ENCODE measurements at places on chromosomes 13 and 19. TPM values are rescaled to one million over a fixed set of nuclear protein-coding genes. Genes with fewer than 3 reads are reported as not detected.

Gene MAST1
- 0.18 TPM for total RNA-seq

Gene EPSTI1
- 2.8 TPM for total RNA-seq

Gene COL4A2
- 290 TPM for total RNA-seq

Gene KASH5
- not detected for total RNA-seq

Gene ZNF177
- 1.4 TPM for total RNA-seq

Gene ZIM2
- not detected for total RNA-seq

Gene UGGT2
- 45.2 TPM for total RNA-seq

Gene GDF15
- total RNA-seq, result 102 TPM

Gene NKG7
- not detected for total RNA-seq

Gene ACP7
- 0.20 TPM for total RNA-seq

Gene KCNN1
- under 0.01 TPM for total RNA-seq

Gene GPC6
- total RNA-seq, result not detected

Gene ZNF649
- 10.9 TPM for total RNA-seq

Gene ZNF534
- not detected for total RNA-seq

Gene APOC4
- not detected for total RNA-seq

Gene KIR2DL4
- total RNA-seq, result not detected

Gene MIDN
- total RNA-seq, result 13.4 TPM

Gene LDLR
- 98.5 TPM for total RNA-seq

All from pulmonary artery endothelial cell (primary cell).